ENCODE measurements at places on chromosomes 13 and 19.

- no peak for DNase-seq
Measured at GRCh38 chr19:38207543-38207942, 16.5 kb downstream of the DPF1 start.

GRCh38 chr19:19464339-19465098, 50.8 kb downstream of the TSSK6 start:
- DNase-seq, result no peak

DNA sequence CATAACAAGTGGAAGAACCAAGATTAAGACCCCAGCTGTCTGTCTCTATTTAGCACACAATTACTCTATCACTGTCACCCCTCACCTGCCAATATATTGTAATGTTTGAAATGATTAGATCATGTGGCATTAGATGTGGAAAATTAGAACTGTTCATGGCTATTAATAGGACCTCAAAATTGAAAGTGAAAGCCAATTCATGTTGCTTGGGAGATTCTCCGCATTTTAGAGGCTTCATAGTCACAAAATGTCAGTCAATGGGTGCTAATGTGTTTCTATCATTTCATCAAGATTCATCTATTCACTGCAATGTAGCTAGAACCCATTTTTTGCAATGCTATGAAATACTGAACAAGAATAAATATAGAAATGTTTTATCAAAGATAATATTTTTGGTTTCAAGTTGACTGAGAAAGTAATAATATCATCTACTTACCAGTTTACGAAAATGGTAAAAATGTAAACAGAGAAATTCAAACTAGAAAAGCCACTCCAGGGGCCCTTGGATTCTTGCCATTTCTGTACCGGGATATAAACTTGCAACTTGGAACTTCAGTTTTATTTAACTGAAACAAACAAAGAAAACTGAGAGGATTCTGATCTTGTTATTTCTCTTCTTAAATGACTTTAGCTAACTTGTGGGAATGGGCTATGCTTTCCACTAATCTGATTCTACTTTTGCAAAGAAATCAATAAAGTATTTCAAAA, 388.6 kb downstream of the DCT start:
- no peak for DNase-seq

- no peak for DNase-seq
Measured at GRCh38 chr19:23972161-23972560, 57.5 kb downstream of the ZNF726 start.

GRCh38 chr19:13860679-13861391, 16.1 kb upstream of the NANOS3 start:
- no peak for DNase-seq

Measured in NCI-H1694 (cell line).